ENCODE measurements at places on chromosomes 5 and 9.

GRCh38 chr5:8060953-8061429 lies 192.0 kb downstream of the MTRR start:
- no peak for DNase-seq
- no peak overlapping the region for H3K27ac ChIP-seq
- H3K4me3 ChIP-seq, result no peak overlapping the region
- peaks cover 7% of the 10 kb centered on the region for H3K4me1 ChIP-seq

DNA sequence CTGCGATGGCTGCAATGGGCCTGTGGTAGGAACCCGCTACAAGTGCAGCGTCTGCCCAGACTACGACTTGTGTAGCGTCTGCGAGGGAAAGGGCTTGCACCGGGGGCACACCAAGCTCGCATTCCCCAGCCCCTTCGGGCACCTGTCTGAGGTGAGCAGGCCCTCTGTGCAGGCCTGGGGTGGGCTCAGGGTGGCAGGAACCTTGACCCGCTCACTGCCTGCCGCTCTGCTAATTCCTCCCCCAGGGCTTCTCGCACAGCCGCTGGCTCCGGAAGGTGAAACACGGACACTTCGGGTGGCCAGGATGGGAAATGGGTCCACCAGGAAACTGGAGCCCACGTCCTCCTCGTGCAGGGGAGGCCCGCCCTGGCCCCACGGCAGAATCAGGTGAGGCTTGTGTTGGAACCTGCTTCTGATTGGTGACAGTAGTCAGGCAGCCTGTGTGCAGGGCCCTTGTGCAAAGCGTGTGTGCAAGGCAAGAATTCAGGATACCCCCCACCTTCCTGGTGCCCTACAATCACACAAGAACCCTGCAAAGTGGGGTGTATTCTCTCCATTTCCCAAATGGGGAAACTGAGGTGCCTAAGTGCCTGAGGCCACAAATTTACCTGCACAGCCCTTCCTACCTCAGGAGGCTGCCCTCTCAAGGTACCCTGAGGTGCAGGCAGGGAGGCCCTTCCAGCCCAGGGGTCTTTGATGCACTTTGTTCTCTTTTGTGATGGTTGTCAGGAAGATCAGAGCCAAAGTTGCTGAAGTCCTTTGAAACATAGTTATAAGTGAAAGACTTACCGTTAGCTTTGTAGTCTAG lies 3.4 kb downstream of the SQSTM1 start:
- peak overlapping the region; percentile 96 for H3K27ac ChIP-seq
- H3K27me3 ChIP-seq, result no peaks in the 10 kb centered on the region
- H3K4me3 ChIP-seq, result peak overlapping the region; percentile 62

DNA sequence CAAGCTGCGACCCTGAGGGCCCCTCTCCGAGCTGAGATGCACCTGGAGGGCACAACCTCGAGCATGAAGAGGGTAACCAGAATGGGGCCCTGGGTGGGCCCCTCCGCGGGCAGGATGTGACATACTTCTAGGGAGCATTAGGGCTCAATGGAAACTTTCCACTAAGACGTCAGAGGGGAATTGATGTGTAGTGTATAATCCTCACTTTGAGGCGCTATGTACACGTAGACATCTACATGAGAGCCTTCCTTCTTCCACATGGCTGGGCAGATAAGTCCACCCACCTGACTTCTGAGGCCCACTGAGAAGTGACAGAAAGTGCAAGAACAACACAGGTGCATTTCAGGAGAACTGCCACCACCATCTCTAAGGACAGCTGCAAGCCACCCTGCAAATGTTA lies 61.0 kb downstream of the DAP start:
- H3K27ac ChIP-seq, result no peak overlapping the region
- peaks cover 7% of the 10 kb centered on the region for H3K36me3 ChIP-seq
- H3K4me3 ChIP-seq, result no peak overlapping the region

- no peaks in the 10 kb centered on the region for H3K36me3 ChIP-seq
- peak overlapping the region; percentile 85 for H3K4me3 ChIP-seq
- peaks cover 8% of the 10 kb centered on the region for H3K4me1 ChIP-seq
- H3K27me3 ChIP-seq, result peaks cover 79% of the 10 kb centered on the region
- DNase-seq, result no peak
Observed at GRCh38 chr5:161548487-161549094, 2.1 kb upstream of the GABRB2 start.

DNA sequence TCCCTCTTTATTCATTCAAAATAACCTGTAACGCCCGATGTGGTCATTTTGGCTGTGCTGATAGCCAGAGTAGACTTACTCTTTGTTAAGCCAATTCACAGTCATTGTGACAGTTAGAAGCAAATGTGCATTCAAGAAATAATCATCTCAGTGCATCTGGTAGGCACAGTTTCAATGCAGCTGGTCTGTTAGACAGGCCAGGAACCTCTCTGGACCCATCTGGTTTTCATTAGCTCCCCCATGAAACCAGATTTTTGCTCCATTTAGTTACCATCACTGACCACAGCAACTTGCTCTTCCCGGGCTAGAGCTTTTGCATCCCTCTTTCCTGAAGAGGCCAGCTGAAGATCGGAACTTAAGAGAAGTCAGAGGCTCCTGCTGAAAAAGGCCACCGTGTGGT lies 284.2 kb downstream of the NSG2 start:
- no peaks in the 10 kb centered on the region for H3K36me3 ChIP-seq
- peak overlapping the region; percentile 11 for H3K4me3 ChIP-seq
- H3K27ac ChIP-seq, result no peak overlapping the region
- DNase-seq, result no peak

All from type B pancreatic cell (in vitro differentiated cells).